ENCODE measurements at places on chromosomes 3 and 15. TPM values are rescaled to one million over a fixed set of nuclear protein-coding genes. Genes with fewer than 3 reads are reported as not detected.

CDHR4 gene
- 0.12 TPM for total RNA-seq

SI gene
- total RNA-seq: not detected

DNA sequence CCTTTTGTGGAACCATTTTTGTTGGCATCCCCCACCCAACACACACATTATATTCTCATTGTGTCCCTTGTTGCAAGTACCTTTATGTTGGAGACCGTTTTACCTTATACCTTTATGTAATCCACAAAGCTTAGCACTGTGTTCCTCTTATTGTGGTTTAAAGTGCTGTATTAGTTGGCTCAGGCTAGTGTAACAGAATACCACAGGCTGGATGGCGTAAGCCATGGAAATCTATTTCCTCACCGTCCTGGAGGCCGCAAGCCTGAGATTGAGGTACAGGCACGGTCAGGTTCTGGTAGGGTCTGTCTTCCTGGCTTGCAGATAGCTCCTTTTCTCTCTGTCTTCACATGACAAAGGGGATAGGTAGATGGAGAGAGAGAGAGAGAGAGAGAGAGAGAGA, 302.8 kb downstream of the ROBO2 start:
- H3K27me3 ChIP-seq: no peaks in the 10 kb centered on the region
- no peak for DNase-seq
- H3K4me1 ChIP-seq: no peaks in the 10 kb centered on the region
- no peak overlapping the region for H3K4me3 ChIP-seq

BFSP2 gene
- total RNA-seq: not detected

All from neural progenitor cell (in vitro differentiated cells).